Colonic mucosa (tissue), 4 donors: ENCODE measurements at places on chromosomes 12 and 14.

DNA sequence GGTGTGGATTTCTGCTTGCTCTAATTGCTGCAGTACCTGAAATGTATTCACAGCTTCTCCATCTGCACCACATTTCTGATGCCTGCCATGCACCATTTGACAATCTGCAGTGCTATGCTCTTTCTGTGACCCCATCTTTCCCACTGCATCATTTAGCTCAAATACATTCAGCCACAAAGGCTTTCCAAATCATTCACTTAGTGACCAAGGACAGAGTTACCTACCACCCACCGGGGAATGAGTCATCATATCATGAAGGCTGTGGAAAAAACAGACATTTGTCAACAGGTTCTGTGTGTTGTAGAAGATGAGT is 465.5 kb upstream of the ATP2B1 start:
- no peak for DNase-seq

GRCh38 chr14:22656945-22657731 is 13.0 kb upstream of the OR6J1 start:
- DNase-seq, result peak; percentile 26

DNA sequence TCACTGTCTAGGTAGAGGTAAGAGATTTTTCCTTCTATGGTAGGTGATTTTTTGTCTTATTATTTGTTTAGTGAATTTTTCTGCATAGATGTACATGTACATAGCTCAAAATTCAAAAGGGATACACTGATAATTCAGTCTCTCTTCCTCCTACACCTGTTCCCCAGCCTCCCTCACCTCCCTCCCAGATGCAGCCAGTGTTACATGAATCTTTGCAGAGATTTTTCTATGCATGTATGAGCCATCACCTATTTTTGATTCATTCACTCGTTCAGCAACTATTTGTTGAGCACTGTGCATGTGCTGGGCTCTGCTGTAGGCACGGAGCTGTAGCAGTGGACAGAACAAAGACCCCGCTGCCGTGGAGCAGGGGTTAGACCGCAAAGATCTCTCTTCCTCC is 218.9 kb downstream of the AACS start:
- no peak for DNase-seq

DNA sequence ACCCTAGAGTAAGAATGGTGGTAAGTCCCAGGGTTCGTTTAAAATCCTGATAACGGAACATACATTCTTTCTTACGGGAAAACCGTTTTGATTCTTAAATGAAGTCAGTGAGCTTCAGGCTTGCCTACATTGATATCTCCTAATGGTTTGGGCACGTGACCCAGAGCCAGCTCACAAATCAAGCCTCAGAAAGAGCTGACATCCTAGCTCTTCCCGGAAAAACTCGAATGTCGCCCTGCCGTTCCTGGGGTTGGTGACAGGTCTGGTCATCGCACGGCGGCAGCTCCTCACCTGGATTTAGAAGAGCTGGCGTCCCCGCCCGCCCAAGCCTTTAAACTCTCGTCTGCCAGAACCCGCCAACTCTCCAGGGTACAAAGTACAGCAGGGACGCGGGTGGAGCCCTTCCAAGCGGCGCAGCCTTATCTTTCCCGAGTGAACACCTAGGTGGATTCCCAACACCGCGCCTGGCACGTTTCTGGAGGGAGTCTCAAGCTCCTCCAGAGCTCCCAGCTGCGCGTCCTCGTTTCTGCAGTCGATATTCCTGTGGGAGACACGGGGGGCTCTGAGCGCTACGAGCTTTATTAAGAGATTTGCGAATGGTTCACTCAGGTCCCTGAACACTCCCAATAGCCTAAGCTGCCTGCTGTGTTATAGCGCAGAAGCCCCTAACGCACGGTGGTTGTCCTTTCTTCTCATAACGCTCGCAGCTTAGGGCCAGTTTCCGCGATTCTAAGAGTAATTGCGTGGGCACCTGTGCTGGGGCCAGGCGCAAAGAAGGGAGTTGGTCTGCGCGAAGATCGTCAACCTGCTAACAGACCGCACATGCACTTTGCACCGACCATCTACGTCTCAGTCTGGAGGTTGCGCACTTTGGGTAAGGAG is at the start of gene SSTR1:
SSTR1 (plus strand) TSS at position 169 of the 882 bp plus-strand sequence. CDS start 1,486 bp downstream, outside the sequence.
- DNase-seq, result peak; percentile 93

- DNase-seq, result no peak
Measured at GRCh38 chr14:60647081-60647836, 2.0 kb downstream of the SIX1 start.

GRCh38 chr14:63499701-63500250 is 43.4 kb downstream of the PPP2R5E start:
- no peak for DNase-seq

DNA sequence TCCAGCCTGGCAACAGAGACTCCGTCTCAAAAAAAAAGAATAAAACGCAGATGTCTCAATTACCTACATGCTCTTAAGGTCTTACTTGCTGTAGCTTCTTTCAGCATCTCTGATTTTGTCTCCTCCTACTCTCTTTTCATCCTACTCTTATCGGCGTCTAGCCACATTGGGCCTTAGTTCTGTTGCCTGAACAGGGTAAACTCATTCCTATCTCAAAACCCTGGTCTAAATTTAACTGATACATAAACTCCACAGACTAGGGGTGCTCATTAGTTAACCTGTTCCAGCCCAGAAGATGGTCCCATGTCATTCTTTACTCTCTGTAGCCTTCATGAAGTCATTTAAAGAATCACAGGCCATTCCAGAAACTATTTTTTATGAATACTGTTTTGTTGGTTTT is 33.6 kb downstream of the EXD2 start:
- DNase-seq, result no peak

DNA sequence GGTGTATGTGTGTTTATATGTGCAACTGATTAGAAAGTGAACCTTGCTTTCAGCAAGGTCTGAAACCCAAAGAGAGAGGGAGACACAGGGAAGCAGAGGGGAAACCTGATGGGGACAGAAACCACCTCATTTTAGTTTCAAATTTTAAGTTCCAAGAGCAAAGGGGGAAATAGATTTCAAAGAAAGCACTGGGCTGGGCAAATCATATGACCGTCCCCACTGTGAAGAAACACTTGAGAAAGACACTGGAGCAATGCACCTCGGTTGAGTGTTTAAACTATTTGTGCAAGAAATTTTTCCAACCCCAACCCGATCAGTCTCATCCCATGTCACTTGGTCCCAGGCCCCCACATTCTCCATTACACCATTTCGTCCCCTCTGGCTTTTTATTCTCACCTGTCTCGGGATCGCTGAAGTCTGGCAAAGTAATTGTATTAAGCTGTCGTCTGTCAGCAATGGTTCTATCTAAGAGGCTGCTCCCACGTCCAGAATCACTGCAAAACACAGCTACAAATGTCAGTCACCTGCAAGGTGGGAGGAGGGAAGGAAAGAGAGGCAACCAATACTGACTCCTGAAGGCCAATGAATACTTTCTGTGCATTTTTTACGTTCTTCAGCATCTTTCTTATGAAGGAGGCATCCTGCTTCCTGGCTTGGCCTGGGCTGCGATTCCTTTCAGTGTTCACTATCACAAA is 205.7 kb downstream of the TTC7B start:
- no peak for DNase-seq

GRCh38 chr12:69512820-69513219 is 42.6 kb downstream of the FRS2 start:
- DNase-seq, result no peak

GRCh38 chr12:12349711-12350665 is at the start of gene MANSC1:
MANSC1 (minus strand) TSS chr12:12350242; CDS start chr12:12343314, 6,928 bp downstream.
- DNase-seq, result peak; percentile 81
